ENCODE measurements at places on chromosomes 16 and 17. TPM values are rescaled to one million over a fixed set of nuclear protein-coding genes. Genes with fewer than 3 reads are reported as not detected.

Gene BAHCC1
- polyA plus RNA-seq: 15.9 TPM

Gene NAGS
- 2.1 TPM for polyA plus RNA-seq

Gene DHRS7C
- polyA plus RNA-seq: 0.16 TPM

Gene TVP23B
- polyA plus RNA-seq: 34.8 TPM

Gene HOXB2
- 18.6 TPM for polyA plus RNA-seq

Gene KRT222
- 0.65 TPM for polyA plus RNA-seq

Gene ABCA8
- polyA plus RNA-seq: 43.6 TPM

Gene DVL2
- polyA plus RNA-seq: 41.5 TPM

Gene SLC5A10
- 0.05 TPM for polyA plus RNA-seq

Gene C17orf67
- polyA plus RNA-seq: 1.1 TPM

Gene CDH5
- polyA plus RNA-seq: 44.0 TPM

Gene CHST6
- 0.15 TPM for polyA plus RNA-seq

Gene YBX2
- 1.8 TPM for polyA plus RNA-seq

Gene KIF19
- 1.4 TPM for polyA plus RNA-seq

Gene MCRIP1
- 190 TPM for polyA plus RNA-seq

Gene HSPB9
- polyA plus RNA-seq: 0.11 TPM

Gene GRIN2A
- 0.06 TPM for polyA plus RNA-seq

Gene VASN
- polyA plus RNA-seq: 47.6 TPM

Gene AOC3
- polyA plus RNA-seq: 319 TPM

Gene SP6
- polyA plus RNA-seq: 2.3 TPM

Gene MPP2
- polyA plus RNA-seq: 14.9 TPM

Gene ZCCHC14
- 16.6 TPM for polyA plus RNA-seq

Gene SMIM36
- polyA plus RNA-seq: not detected
